ENCODE measurements at places on chromosomes 13 and 19.

DNA sequence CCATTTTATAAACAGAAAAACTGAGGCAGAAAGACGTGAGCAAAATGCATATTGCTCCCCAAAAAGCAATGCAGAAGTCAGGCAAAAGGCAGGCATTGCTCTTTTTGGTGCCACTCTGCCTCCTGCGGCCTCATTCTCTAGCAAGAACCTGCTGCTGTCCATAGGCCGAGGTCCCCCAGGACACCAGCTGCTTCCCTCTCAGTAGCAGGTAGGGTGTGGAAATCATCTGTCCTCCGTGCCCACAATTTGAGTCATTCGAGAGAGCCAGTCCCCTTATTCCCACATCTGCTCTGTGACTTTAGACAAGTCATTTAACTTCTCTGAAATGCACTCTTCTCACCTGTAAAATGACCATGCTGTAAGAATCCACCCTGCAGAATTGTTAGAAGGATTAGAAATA lies 50.0 kb downstream of the TNFRSF19 start:
- no peak for DNase-seq

DNA sequence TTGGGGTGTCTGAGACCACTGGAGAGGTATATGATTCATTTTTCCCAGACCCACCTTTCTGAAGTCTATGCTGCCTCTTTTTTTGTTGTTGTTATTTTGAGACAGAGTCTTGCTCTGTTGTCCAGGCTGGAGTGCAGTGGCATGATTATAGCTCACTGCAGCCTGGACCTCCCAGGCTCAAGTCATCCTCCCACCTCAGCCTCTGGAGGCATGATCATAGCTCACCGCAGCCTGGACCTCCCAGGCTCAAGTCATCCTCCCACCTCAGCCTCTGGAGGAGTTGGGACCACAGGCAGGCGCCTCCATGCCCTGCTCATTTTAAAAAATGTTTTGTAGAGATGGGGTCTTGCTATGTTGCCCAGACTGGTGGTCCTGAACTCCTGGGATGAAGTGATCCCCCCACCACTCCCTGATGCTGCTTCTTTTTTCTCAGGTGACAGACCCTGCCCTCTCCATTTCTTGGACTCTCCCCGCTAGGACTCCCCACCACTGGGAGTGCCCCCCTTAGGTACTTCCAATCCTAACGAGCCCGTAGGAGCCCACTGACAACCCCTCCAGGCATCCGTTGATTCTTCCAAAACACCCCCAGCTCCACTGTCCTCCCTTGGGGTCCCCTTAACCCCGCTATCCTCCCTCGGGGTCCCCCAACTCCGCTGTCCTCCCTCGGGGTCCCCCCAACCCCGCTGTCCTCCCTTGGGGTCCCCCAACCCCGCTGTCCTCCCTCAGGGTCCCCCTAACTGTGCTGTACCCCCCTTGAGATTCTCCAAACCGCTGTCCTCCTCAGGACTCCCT lies 45.4 kb downstream of the ARHGEF18 start:
- DNase-seq, result no peak

- no peak for DNase-seq
These were observed 52.8 kb downstream of the TNFRSF19 start for GRCh38 chr13:23622985-23623384.

DNA sequence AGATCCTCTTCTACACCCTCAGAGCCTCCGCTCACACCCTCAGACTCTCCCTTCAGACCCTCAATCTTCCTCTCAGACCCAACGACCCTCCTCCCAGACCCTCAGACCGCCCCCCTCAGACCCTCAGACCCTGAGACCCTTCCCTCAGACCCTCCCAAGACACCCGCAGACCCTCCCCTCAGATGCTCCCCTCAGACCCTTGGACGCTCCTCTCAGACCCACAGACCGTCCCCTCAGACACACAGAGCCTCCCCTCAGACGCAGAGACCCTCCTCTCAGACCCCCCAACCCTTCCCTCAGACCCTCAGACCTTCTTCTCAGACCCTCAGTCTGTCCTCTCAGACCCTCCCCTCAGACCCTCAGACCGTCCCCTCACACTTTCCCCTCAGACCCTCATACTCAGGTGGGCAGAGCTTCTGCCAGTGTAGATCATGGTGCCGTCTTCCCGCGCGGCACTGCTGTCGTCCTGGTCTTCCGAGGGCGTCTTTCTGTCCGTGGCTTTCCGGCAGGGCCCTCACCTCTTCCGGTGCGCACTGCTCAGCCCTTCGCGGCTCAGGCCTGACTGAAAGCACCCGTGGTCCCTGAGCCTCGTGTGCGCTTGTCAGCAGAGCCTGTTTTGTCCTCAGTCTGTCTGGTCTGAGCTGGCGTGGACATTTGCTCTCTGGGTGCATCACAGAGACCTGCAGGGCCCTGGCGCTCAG lies 18.9 kb upstream of the TFDP1 start:
- no peak for DNase-seq

Measured in NCI-H446 (cell line).